Suppressor macrophage treated with lipopolysaccharide for 1 hour (primary cell): ENCODE measurements at places on chromosomes 2 and 18.

- peak; percentile 44 for DNase-seq
Observed at GRCh38 chr2:43326101-43326825, 99.9 kb upstream of the ZFP36L2 start.

DNA sequence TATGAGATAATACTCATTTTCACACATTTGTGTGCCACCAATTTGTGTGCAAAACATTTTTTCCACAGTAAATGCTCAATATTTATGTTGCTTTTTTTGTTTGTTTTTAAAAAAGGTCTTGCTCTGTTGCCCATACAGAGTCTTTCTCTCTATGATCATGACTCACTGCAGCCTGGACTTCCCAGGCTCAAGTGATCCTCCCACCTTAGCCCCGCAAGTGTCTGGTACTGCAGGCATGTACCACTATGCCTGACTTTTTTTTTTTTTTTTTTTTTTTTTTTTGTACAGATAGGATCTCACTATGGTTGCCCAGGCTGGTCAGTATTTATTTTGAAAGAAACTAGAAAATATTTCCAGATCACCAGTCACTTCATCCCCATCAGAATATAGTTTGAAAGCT, 297.8 kb upstream of the GYPC start:
- peak; percentile 15 for DNase-seq

- no peak for DNase-seq
Observed at GRCh38 chr2:161036926-161037325, 123.3 kb upstream of the TANK start.

DNA sequence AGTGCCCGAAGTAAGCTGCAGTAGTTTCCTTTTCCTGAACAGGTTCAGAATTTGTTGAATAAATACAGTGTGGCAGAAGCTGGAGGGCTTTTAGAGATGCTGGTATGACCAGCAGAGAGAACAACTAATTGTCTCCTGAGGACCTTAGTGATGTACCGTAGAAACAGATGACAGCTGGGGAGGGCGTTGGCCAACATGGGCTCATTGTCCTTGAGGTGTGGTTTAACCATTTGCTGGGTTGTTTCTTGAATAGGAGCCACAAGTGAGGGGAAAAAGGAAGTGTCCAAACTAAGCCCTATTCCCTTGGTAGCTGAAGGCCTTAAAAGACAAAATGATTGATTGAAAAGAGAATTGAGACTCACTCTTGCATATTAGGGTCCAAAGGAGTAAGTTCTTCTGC, 11.7 kb upstream of the FAM228A start:
- no peak for DNase-seq

GRCh38 chr18:44938720-44939665, 258.3 kb downstream of the SETBP1 start:
- DNase-seq = peak; percentile 7

DNA sequence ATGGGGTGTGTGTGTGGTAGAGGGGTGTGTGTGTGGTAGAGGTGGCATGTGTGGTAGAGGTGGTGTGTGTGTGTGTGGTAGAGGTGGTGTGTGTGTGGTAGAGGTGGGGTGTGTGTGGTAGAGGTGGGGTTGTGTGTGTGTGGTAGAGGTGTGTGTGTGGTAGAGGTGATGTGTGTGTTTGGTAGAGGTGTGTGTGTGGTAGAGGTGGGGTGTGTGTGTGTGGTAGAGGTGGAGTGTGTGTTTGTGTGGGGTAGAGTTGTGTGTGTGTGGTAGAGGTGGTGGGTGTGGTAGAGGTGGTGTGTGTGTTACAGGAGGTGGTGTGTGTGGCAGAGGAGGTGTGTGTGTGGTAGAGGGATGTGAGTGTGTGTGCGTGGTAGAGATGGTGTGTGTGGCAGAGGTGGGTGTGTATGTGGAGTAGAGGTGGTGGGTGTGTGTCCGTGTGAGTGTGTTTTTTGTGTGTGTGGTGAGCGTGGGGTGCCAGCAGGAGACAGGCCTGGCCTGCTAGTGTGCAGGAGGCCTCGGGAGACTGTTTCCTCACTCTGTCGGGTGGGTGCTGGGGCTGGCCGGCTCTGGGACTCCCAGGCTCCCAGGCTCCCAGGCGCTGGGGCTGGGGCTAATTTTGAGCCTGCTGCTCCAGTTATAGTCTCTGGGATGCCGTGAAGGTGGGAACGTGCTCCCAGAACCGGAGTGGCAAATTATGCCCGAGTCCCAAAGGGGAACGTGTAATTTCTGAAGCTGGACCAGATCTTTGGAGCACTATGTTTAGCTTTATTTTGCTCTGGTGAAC, 165.2 kb downstream of the DYSF start:
- no peak for DNase-seq

DNA sequence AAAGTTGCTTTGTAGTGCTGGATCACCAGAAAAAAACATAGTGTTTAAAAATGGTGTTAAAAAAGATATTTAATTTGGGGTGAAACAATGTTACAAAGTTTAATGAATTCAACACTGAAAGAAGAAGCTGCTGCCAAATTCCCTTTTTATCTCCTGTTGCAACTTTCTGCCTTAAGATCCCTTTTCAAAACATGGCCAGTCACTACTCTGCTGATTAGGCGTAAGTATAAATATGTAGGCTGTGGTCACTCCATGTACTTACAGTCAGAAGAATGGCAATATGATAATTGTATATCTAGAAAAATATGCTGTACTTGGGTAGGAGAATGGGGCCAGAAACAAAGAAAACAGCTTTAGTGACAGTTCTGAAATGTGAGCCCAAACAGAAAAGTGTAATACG, 123.5 kb upstream of the ZBTB14 start:
- peak; percentile 42 for DNase-seq

DNA sequence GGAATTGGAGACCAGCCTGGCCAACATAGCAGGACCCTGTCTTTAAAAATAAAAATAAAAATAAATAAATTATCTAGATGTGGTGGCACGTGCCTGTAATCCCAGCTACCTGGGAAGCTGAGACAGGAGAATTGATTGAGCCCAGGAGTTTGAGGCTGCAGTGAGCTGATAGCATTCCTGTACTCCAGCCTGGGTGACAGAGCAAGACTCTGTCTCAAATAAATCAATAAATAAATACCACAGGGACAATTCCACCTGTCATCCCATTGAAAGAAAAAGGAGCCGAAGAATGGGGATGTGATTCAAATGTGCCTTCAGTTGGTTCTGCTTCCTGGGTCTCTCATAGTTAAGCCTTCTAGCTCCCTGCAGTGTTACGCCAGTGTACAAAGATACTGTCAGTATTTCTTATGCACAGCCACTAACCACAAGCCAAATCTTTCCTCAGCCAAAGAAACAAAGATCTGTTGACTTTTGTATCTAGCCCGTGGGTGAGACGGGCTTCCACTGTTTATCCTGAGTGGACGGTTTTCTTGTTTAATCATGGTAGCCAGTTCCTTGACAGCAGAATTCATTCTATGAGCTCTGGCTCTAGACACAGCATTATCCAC, 12.6 kb downstream of the LGALSL start:
- no peak for DNase-seq

DNA sequence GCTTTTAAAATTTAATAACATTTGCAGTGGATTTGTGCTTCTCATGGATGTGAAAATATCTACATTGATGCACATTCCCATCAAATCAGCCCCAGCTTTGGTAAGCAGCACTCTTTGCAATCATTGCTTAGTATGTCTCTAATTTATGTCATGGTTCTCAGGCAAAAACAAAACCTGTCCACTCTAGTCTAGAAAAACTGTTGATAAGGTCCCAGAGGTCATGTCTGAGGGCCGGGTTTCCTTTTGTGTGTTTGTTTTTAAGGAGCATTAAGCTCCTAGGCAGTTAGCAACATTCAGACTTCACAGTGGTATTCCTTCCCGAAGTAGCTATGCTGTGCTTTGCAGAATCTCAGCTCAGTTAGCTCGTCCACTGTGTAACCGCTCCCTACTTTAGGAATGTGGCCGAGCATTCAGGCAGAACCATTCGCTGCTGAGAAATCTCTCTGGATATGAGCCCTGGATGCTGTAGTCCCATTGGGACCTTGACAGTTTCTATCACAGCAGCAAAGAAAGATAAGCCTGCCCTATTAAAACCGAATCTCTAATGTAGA, 4.0 kb downstream of the DIPK1C start:
- no peak for DNase-seq

GRCh38 chr2:140440815-140441214, 1660.6 kb upstream of the NXPH2 start:
- no peak for DNase-seq

DNA sequence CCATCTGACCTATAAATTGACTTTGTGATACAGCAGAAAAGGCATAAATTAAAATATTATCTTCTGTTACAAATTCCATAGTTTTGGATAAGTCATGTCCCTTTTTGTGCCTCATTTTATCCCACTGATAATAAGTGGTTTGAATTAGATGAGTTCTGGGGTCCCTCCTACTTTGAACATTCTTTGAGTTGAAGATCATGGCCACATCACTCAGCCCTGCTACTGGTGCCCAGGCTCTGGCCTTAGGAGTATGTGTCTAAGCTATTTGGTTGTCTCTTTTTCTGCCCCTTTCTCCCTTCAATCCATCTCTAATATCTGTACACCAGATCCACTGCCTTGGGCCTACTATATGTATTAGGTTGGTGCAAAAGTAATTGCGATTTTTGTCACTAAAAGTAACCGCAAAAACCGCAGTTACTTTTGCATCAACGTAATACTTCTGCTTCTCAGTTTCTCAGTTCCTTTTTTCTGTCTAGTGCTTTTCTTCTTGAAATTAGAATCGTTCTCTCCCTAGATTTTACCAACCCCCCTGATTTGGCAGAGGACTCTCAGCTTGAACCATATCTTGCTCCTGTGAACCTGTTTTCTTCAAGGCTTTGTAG, 362.5 kb upstream of the TNP1 start:
- peak; percentile 93 for DNase-seq

GRCh38 chr2:195535911-195536522, 121.0 kb upstream of the SLC39A10 start:
- DNase-seq = peak; percentile 87

DNA sequence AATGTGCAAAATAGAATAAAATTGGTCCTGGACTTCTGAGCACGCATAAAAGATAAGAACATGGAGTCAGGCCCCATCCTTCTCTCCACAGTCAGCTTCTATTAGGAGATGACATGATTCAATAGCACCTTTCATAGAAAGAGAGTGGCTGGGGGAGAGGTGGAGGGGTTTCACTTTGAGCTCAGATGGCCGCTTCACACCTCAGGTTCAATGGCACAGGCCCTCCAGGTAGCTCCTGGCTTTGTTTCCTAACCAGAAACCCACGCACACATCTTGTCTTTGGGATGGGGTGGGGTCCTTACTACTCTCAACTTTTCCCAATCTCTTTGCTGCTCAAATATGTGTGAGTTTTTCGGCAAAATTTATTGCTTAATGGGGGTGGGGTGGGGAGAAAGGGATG, 332.3 kb downstream of the CLIP4 start:
- no peak for DNase-seq

GRCh38 chr2:217250013-217250524, 390.2 kb upstream of the TNP1 start:
- DNase-seq = no peak

DNA sequence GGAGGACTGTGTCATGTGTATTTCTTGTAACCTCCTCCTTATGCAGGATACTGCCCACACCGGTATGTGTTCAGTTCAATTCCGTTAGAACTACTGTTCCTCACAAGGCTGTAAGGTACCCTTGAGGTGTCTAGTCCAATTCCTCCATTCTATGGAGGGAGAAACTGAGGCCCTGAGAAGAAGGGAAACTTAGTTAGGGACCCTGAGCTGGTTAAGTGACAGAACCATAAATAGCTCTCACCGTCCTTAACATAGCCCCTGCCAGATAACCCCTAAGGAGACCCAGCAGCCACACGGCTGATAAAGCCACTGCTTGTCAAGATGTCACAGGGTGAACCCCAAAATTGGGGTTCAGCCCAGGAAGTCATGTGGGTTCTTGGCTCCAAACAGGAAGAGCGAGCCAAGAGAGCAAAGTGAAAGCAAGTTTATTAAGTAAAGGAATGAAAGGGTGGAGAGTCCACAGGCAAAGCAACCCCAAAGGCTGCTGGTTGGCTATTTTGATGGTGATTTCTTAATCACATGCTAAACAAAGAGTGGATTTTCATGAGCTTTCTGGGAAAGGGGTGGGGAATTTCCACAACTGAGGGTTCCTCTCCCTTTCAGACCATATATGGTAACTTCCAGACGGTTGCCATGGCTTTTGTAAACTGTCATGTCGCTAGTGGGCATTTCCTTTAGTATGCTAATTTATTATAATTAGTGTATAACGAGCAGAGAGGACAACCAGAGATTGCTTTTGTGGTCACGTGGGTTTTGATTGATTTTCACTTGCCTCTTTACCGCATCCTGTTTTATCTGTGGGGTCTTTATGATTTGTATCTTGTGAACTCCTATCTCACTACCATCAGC, 83.4 kb upstream of the RTN4 start:
- peak; percentile 92 for DNase-seq

- no peak for DNase-seq
Observed at GRCh38 chr18:48845174-48845573, 105.6 kb downstream of the SMAD7 start.

DNA sequence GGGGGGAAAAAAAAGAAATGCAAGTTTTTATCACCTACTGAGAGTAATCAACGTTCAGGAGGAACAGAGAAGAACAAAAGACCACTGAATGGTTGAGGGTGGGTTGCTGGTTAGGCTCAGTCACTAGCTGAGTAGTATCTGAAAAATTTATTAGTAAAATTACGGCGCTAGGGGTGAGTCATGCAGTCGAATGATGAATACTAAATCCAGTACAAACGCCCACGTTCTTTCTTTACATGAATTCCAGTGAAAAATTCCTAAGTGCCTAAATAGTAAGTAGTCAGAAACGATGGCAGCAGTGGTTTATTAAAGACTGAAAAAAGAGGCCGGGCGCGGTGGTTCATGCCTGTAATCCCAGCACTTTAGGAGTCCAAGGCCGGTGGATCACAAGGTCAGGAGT, 52.0 kb downstream of the TEKT4 start:
- no peak for DNase-seq

- peak; percentile 17 for DNase-seq
Observed at GRCh38 chr2:105845976-105846375, 101.3 kb downstream of the NCK2 start.

- DNase-seq = no peak
Observed at GRCh38 chr2:198478361-198478760, 674.0 kb downstream of the PLCL1 start.
